ENCODE measurements at places on chromosomes 7 and 10. TPM values are rescaled to one million over a fixed set of nuclear protein-coding genes. Genes with fewer than 3 reads are reported as not detected.
A peak's percentile ranks its signal among the peaks of the same experiment; 100 is the strongest.

The CCDC136 gene
- polyA plus RNA-seq: 35.6 TPM

DNA sequence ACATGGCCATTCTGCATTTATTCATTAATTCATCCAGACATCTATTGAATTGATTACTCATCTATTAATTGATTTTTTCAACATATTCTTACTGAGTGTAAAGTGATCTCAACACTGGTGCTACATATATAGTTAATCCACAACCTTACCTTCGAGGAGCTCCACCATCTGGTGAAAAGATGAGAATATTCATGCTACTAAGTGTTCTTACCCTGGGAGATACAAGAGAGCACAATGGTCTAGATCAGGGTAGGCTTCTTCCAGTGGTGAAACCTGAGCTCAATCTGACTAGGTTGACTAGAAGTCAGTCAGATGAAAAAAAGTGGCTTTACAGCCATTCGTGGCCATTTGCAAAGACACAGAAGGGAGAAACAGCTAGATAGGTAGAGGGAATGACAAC is 507.4 kb downstream of the ANKRD7 start:
- no peak overlapping the region for H3K27ac ChIP-seq
- no peaks in the 10 kb centered on the region for H3K27me3 ChIP-seq
- no peaks in the 10 kb centered on the region for H3K4me1 ChIP-seq
- no peak for DNase-seq
- no peak overlapping the region for H3K4me3 ChIP-seq

DNA sequence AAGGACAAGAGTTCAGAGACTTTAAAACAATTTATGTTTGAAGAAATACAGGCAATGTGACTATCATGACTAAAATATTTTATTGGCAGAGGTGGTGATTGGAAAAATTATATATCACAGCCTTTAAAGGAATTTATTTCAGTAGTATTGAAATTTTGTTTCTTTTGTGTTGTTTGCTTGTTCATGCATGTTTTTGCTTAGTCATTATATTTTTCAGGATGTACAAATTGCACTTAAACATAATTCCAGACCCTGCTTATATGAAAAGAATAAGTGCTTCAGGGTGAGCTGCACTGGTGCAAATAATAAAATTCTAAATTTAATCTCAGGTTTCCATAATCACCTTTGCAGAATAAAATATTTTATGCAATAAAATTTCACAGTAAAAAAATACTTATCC is 283.3 kb downstream of the PPP1R3A start:
- H3K4me1 ChIP-seq: no peaks in the 10 kb centered on the region
- H3K36me3 ChIP-seq: no peaks in the 10 kb centered on the region
- H3K4me3 ChIP-seq: no peak overlapping the region
- H3K27ac ChIP-seq: no peak overlapping the region

The UBTD1 gene
- polyA plus RNA-seq: 48.8 TPM

The GIMAP1 gene
- not detected for polyA plus RNA-seq

- peak overlapping the region; percentile 72 for H3K4me3 ChIP-seq
- no peaks in the 10 kb centered on the region for H3K4me1 ChIP-seq
Observed at GRCh38 chr10:91924212-91925021, 847 bp downstream of the BTAF1 start.

The CYP3A4 gene
- not detected for polyA plus RNA-seq

GRCh38 chr7:7922684-7923385 is 45.8 kb upstream of the GLCCI1 start:
- no peak overlapping the region for H3K4me3 ChIP-seq
- no peak for DNase-seq
- no peaks in the 10 kb centered on the region for H3K36me3 ChIP-seq
- H3K4me1 ChIP-seq: no peaks in the 10 kb centered on the region
- H3K27ac ChIP-seq: no peak overlapping the region
- H3K27me3 ChIP-seq: no peaks in the 10 kb centered on the region

The GPR26 gene
- polyA plus RNA-seq: 0.11 TPM

- no peaks in the 10 kb centered on the region for H3K27me3 ChIP-seq
- H3K4me1 ChIP-seq: peaks cover 6% of the 10 kb centered on the region
- peak overlapping the region; percentile 91 for H3K4me3 ChIP-seq
Observed at GRCh38 chr10:62805231-62806099, 945 bp downstream of the ADO start.

GRCh38 chr7:131921016-131921415 is 364.6 kb upstream of the PODXL start:
- no peaks in the 10 kb centered on the region for H3K36me3 ChIP-seq
- H3K27me3 ChIP-seq: no peaks in the 10 kb centered on the region
- H3K4me1 ChIP-seq: peaks cover 2% of the 10 kb centered on the region
- DNase-seq: no peak

The CDK1 gene
- 15.1 TPM for polyA plus RNA-seq

DNA sequence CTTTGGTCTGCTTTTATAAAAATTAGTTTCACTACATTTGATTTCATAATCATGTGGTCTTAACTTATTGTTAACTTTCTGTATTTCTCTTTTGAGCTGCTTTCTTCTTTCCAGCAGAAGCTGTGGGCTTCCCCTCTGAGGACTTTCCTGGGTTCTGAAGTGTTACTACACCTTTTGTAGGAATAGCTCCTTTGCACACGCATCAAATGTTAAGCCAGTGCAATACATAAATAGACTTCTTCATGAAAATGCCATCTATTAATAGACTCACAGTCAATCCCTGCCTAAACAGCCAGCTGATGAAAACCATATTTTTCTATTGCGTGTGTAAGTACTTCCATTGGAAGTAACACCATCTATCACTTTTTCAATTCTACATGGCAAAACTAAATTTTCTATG is 1.5 kb downstream of the ABCB4 start:
- no peak for DNase-seq
- H3K27ac ChIP-seq: no peak overlapping the region
- H3K36me3 ChIP-seq: no peaks in the 10 kb centered on the region

The TET1 gene
- polyA plus RNA-seq: 15.2 TPM

GRCh38 chr10:95441547-95441923 is 119.6 kb downstream of the SORBS1 start:
- no peaks in the 10 kb centered on the region for H3K36me3 ChIP-seq
- no peak for DNase-seq
- no peaks in the 10 kb centered on the region for H3K27me3 ChIP-seq
- no peak overlapping the region for H3K27ac ChIP-seq
- H3K4me3 ChIP-seq: no peak overlapping the region

The IDI2 gene
- polyA plus RNA-seq: not detected

The CPN1 gene
- 0.20 TPM for polyA plus RNA-seq

DNA sequence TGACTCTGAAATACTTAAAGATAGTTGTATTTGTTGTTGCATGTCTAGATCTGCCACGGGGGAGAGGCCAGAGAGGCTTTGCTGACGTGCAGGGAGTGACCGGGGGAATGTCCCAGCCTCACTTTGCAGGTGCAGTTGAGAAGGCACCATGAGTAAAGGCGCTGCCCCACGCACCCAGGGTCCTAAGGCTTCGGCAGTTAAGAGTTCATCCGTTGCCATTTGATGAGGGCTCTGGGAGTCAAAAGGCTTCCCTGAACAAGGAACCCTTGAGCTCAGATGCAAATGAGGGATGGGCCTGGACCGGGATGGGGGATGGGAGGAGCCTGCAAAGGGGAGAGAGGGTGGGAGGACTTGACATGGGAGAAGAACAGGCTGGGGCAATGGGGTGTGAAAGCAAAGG is 20.4 kb downstream of the PPP2R2D start:
- no peaks in the 10 kb centered on the region for H3K27me3 ChIP-seq
- H3K4me3 ChIP-seq: no peak overlapping the region
- no peak overlapping the region for H3K27ac ChIP-seq
- H3K36me3 ChIP-seq: no peaks in the 10 kb centered on the region

The KLF6 gene
- polyA plus RNA-seq: 10.1 TPM

The TIMM23B gene
- polyA plus RNA-seq: 12.3 TPM

DNA sequence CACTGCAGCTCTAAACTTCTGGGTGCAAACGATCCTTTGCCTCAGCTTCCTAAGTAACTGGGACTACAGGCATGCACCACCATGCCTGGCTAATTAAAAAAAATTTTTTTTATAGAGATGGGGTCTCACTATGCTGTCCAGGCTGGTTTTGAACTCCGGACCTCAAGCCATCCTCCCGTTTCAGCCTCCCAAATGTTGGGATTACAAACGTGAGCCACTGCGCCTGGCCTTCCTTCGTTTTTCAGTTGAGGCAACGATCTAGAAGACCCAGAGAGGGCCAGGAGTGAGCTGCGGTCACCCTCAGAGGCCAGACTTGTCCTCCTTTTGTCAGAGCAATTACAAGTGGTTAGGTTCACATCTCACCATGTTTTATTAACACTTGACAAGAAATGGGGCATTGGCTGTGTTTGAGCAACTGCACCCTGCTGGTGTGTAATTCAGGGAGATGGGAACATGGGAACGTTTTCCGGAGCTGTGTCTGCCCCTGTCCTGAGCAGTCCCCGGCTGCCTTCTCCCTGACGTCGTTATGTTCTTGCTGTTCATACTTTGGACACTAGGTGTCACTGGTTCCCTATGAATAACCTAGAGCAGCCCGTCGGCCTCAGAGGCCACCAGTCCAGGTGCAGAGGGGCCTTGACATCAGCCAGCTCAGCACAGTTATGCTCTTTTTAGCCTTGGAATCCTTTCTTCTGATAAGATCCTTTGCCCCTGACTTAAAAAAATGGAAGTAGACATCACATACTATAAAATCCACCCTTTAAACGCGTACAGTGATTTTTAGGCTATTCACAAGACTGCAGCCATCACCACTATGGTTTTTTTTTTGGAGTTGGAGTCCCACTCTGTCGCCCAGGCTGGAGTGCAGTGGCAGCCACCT is 375.0 kb downstream of the TYW1 start:
- no peak overlapping the region for H3K27ac ChIP-seq
- DNase-seq: peak; percentile 85
- H3K27me3 ChIP-seq: no peaks in the 10 kb centered on the region
- no peak overlapping the region for H3K4me3 ChIP-seq
- no peaks in the 10 kb centered on the region for H3K4me1 ChIP-seq
- H3K36me3 ChIP-seq: no peaks in the 10 kb centered on the region

The CYP2C19 gene
- not detected for polyA plus RNA-seq

The OPN4 gene
- not detected for polyA plus RNA-seq

The SLC39A12 gene
- polyA plus RNA-seq: not detected

- no peaks in the 10 kb centered on the region for H3K4me1 ChIP-seq
- no peak for DNase-seq
- H3K36me3 ChIP-seq: no peaks in the 10 kb centered on the region
- peak overlapping the region; percentile 62 for H3K4me3 ChIP-seq
Observed at GRCh38 chr10:15369256-15370211, 1.6 kb downstream of the FAM171A1 start.

DNA sequence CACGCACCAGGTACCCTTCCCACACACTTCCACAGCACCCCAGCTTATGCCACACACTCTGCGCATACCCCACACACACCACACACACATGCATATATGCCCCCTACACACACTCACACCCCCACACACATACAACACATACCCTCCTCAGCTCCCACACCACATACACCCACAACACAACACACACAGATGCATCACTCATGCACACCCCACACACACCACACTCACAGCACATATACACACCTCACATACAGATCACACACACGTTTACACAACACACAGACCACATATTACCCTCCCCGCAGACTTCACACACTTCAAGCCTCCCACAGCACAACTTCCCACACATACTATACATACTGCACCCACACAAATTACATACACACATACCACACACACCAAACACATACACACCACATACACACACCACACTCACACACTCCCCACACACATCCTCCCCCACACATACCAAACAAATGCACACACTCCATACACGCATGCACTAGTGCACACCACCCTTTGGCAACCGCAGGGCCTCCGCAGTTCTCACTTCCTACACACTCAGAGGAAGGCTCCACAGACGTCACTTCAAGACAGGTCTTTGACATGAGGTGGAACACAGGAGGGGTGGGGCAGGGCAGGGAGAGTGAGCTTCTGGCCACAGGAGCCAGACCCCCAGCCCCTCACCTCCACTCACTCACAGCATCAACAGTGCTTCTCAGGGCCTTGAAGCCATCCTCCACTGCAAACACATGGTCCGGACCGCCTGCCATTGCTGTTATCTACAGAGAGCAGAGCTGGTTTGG is 18.5 kb upstream of the ANTXRL start:
- DNase-seq: no peak
- no peaks in the 10 kb centered on the region for H3K36me3 ChIP-seq

GRCh38 chr7:28784171-28784902 is 173.8 kb downstream of the TRIL start:
- H3K4me1 ChIP-seq: no peaks in the 10 kb centered on the region
- H3K36me3 ChIP-seq: no peaks in the 10 kb centered on the region
- H3K27ac ChIP-seq: no peak overlapping the region
- no peak overlapping the region for H3K4me3 ChIP-seq
- no peaks in the 10 kb centered on the region for H3K27me3 ChIP-seq

- H3K27me3 ChIP-seq: peaks cover 6% of the 10 kb centered on the region
- H3K4me1 ChIP-seq: no peaks in the 10 kb centered on the region
- no peak for DNase-seq
Observed at GRCh38 chr10:29740981-29741545, 106.3 kb upstream of the SVIL start.

- no peak overlapping the region for H3K27ac ChIP-seq
- DNase-seq: no peak
- no peaks in the 10 kb centered on the region for H3K27me3 ChIP-seq
- H3K36me3 ChIP-seq: no peaks in the 10 kb centered on the region
Observed at GRCh38 chr10:10421071-10421470, 596.6 kb upstream of the CELF2 start.

DNA sequence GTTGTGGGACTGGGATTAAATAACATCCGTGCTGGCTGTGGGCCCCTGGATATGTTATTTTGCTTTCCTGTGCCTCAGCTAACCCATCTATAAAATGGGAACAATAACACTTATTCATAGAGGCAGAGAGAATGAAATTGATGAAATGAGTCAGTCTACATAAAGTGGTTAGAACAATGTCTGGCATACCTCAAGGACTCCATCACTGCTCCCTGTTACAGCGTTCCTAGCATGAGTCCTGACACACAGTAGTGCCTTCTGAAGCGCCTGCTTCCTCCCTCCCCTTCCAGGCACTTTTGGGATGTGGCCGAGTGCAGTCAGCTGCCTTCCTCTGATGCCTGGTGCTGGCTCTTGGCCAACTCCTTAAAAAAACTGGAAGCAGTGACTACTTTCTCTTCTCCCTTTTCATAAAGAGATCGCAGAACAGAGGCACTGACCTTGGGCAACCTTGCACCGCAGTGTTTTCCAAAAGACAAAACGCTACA is 108.4 kb upstream of the ZMIZ1 start:
- DNase-seq: no peak
- H3K27ac ChIP-seq: no peak overlapping the region
- no peak overlapping the region for H3K4me3 ChIP-seq
- H3K4me1 ChIP-seq: peaks cover 18% of the 10 kb centered on the region
- H3K36me3 ChIP-seq: no peaks in the 10 kb centered on the region

- H3K27me3 ChIP-seq: no peaks in the 10 kb centered on the region
- no peaks in the 10 kb centered on the region for H3K4me1 ChIP-seq
- H3K27ac ChIP-seq: no peak overlapping the region
Observed at GRCh38 chr10:43772171-43772570, 123.5 kb upstream of the ZNF32 start.

GRCh38 chr7:27994639-27995038 is 186.0 kb downstream of the JAZF1 start:
- H3K4me1 ChIP-seq: no peaks in the 10 kb centered on the region
- no peak overlapping the region for H3K27ac ChIP-seq
- H3K27me3 ChIP-seq: no peaks in the 10 kb centered on the region
- no peak overlapping the region for H3K4me3 ChIP-seq
- no peaks in the 10 kb centered on the region for H3K36me3 ChIP-seq
- no peak for DNase-seq

The GPER1 gene
- polyA plus RNA-seq: 0.47 TPM

GRCh38 chr7:45494885-45495284 is 79.3 kb upstream of the ADCY1 start:
- no peak for DNase-seq
- no peaks in the 10 kb centered on the region for H3K27me3 ChIP-seq
- no peaks in the 10 kb centered on the region for H3K4me1 ChIP-seq
- no peak overlapping the region for H3K4me3 ChIP-seq
- H3K27ac ChIP-seq: no peak overlapping the region

The GAD2 gene
- polyA plus RNA-seq: 0.30 TPM
